ENCODE measurements at places on chromosomes 16 and 17. TPM values are rescaled to one million over a fixed set of nuclear protein-coding genes. Genes with fewer than 3 reads are reported as not detected.

DNA sequence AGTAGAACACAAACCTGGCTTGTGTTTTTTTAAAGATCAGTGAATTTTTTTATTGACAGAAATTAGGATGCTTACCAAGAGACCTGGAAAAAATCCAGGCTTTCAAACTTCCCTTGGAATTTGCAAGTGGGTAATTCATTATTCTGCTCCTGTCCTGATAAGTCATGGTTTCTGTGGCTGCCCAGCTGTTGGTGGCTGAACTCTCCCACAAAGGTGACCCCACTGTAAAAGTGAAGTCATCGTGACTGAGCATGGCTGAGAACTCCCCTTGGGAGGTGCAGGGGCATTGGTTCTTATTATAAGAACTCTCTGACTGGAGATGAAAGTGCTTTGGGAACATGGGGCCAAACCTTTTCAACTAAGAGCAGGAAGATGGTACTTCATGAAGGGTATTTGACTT lies 46.6 kb upstream of the TANC2 start:
- DNase-seq = no peak

DNA sequence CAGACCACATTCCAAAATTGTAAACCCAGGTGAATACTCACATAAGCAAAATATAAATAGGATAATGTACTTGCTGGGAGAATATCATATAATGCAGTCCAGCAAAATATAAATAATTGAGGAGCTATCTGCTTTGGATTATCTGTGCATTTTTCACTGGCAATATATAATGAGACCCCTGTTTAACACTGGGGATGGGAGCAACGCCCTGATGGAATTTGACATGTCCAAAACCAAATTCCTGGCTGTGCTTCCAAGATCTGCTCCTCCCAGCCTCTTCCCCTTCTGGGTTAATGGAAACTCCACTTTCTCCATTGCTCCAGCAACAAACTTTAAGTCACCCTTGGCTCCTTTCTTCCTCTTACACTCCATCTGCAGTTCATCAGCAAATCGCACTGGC lies 35.5 kb upstream of the HLF start:
- no peak for DNase-seq

Gene FBXL16
- total RNA-seq = not detected

Gene GEMIN4
- total RNA-seq = 12.9 TPM

Gene SLC47A1
- 0.85 TPM for total RNA-seq

GRCh38 chr16:68236826-68237242 lies 907 bp upstream of the ESRP2 start:
- DNase-seq = no peak

Gene C1QL1
- total RNA-seq = 0.14 TPM

- DNase-seq = peak; percentile 85
Observed at GRCh38 chr17:28912281-28912937, 9.5 kb upstream of the DHRS13 start.

- DNase-seq = peak; percentile 25
Observed at GRCh38 chr17:46745376-46745775, 73.1 kb downstream of the WNT3 start.

Gene KRT40
- not detected for total RNA-seq

DNA sequence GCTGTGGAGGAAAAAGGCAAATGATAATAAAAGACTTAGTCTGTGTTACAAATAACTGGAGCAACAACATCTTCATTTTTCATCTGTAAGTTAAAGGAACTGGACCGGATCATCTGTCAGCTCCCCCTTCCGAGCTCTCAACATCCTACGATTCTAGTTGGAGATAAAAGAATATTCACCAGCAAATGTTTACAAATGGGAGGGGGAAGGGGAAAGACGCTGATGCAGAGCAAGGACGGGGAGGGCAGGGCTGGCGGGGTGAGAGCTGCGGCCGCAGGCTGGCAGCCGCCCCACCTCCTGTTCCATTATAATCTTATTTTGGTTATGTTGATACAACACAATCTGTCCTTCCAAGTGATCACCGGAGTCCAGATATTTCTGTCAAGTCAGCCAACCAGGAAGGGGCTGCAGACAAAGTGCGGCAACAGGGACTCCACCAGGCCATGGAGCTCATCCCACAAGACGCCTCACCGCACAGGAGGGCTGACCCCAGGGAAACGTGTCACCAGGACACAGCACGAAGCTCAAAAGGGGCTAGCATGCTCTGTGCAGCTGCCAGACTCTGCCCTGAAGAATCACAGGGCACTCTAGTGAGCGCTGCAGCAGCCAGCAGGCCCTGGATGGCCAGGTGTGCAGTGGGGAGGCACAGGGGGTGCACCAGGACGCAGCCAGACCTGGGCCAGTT lies 19.7 kb downstream of the FBXO31 start:
- no peak for DNase-seq

DNA sequence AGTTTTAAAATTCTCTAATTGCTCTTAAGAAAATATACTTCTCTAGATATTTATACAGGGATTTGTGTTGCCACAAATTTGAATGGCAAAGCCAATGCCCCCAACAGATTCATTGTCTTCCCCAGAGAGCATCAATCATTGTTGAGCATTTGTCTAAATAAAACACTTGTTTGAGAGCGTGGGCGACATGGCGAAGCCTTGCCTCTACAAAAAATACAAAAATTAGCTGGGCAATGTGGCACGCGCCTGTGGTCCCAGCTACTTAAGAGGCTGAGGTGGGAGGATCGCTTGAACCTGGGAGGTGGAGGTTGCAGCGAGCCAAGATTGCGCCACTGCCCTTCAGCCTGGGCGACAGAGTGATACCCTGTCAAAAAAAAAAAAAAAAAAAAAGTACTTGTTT lies 13.4 kb upstream of the SRSF1 start:
- DNase-seq = no peak

DNA sequence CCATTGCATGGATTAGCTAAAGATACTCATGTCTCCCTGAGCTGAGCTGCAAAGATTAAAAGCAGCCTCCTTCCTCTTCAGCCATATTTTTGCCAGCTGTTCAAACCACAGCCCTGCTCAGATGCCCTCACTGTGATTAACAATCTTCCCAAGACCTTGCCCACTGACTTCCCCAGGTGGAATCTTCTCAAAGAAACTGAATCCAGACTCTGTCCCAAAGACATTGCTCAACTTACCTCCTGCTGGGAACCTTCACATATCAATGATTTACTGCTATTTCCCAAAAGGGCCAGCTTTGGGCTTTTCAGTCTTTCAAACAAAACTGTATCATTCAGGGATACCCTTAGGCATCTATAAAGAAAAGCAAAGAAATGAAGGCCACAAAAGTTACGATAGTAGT lies 9.2 kb downstream of the C17orf67 start:
- no peak for DNase-seq

GRCh38 chr17:72826602-72827001 lies 265.9 kb downstream of the SLC39A11 start:
- no peak for DNase-seq

Data from dermis blood vessel endothelial cell (primary cell).